Pancreas (tissue), 10 donors: ENCODE measurements at places on chromosomes 5 and 9. TPM values are rescaled to one million over a fixed set of nuclear protein-coding genes. Genes with fewer than 3 reads are reported as not detected.

TMEM267 gene
- 8.4 TPM for total RNA-seq

DNA sequence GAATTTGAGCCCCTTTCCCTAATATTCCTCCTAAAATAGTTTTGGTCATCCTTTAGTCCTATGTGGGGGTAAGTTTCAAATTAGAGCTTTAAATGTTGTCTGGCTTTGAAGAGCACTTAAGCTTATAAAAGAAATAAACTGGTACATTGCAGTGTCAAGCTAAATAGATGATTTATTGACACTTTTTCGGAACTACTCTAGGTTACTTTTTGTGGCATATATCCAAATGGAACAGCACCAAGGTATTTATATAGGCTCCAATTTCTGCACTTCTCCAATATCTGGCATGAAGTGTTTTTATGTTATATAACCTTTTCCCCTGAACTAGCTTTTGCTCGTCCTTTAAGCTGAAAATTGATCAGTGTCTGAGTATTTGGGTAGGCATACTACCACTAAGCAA is 402.5 kb downstream of the NFIB start:
- DNase-seq, result no peak
- H3K36me3 ChIP-seq, result no peaks in the 10 kb centered on the region
- no peak overlapping the region for H3K4me3 ChIP-seq
- H3K27me3 ChIP-seq, result no peaks in the 10 kb centered on the region
- no peak overlapping the region for H3K27ac ChIP-seq
- H3K4me1 ChIP-seq, result no peaks in the 10 kb centered on the region

- peaks cover 4% of the 10 kb centered on the region for H3K4me1 ChIP-seq
- H3K36me3 ChIP-seq, result no peaks in the 10 kb centered on the region
- H3K27me3 ChIP-seq, result no peaks in the 10 kb centered on the region
- no peak overlapping the region for H3K4me3 ChIP-seq
- DNase-seq, result no peak
- H3K27ac ChIP-seq, result no peak overlapping the region
Observed at GRCh38 chr5:74205767-74206578, 434.6 kb downstream of the ENC1 start.

- DNase-seq, result no peak
- H3K4me3 ChIP-seq, result no peak overlapping the region
- no peaks in the 10 kb centered on the region for H3K36me3 ChIP-seq
- H3K27ac ChIP-seq, result no peak overlapping the region
- no peaks in the 10 kb centered on the region for H3K4me1 ChIP-seq
- no peaks in the 10 kb centered on the region for H3K27me3 ChIP-seq
Observed at GRCh38 chr9:459491-460444, 245.1 kb downstream of the DOCK8 start.

DNA sequence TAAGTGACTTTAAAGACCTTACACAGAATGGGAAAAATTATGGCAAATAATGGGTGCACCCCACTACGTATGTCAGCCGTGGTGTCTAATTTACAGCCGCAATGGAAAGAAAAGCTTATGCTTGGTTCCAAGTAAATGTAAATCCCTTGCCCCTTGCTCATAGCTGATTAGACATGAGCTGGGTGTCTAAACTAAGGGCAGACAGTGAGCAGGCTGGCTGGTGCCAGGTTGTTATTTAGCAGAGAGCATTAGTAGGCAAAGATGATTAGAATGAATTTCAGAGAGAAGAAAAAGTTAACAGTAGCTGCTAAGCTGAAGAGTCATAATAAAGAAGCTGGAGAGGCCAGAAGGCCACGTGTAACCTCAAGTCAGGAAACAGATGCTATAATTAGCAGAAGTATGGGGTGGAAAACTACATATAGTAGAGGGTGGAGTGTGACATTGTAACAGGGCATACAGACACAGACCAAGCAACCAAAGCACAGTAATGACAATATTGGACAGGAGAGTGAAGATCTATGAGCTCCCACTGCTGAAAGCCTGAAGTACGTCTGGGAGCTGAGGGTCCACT is 257.7 kb downstream of the MCTP1 start:
- no peaks in the 10 kb centered on the region for H3K27me3 ChIP-seq
- H3K4me1 ChIP-seq, result no peaks in the 10 kb centered on the region
- DNase-seq, result no peak
- no peaks in the 10 kb centered on the region for H3K36me3 ChIP-seq

DNA sequence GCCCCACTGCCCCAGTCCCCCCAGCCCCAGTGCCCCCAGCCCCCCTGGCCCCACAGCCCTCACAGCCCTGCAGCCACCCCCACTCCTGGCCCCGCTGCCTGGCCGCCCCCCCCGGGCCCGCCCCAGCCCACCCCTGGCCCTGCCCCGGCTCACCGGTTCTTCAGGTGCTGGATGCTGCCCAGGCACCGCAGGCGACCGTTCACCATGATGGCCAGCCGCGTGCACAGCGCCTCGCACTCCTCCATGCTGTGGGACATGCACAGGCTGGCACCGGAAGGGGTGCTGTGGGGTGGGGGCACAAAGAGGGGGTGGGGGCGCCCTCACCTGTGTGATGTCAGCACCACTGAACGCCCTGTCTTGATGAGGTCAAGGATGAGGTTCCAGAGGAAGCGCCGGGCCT is 12.8 kb upstream of the CLIC3 start:
- H3K27me3 ChIP-seq, result no peaks in the 10 kb centered on the region
- no peak for DNase-seq
- no peaks in the 10 kb centered on the region for H3K4me1 ChIP-seq
- no peak overlapping the region for H3K27ac ChIP-seq
- peaks cover 22% of the 10 kb centered on the region for H3K36me3 ChIP-seq

DNA sequence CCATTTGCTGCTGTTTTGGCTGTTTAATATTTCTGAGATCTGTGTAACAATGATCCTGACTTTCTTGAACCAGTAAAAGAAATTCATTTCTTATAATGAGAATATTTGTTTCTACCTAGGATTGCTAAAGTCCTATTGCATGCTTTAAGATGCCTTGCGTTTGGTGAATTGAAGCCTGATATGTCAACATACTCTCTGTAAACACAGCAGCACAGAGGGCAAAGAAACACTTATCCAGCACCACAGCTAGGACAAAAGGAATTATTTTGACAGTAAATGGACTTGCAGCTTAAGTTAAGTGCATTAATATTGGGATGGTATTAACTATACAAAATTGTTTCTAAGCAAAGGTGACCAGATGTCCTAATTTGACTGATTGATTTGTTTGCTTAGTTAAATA is 2031.2 kb upstream of the CDH6 start:
- no peak for DNase-seq
- no peaks in the 10 kb centered on the region for H3K36me3 ChIP-seq
- H3K4me3 ChIP-seq, result no peak overlapping the region
- no peaks in the 10 kb centered on the region for H3K4me1 ChIP-seq

GRCh38 chr5:37825334-37825915 is 14.4 kb downstream of the GDNF start:
- H3K4me1 ChIP-seq, result no peaks in the 10 kb centered on the region
- H3K36me3 ChIP-seq, result no peaks in the 10 kb centered on the region
- H3K4me3 ChIP-seq, result no peak overlapping the region
- no peak overlapping the region for H3K27ac ChIP-seq

- no peaks in the 10 kb centered on the region for H3K27me3 ChIP-seq
- no peak overlapping the region for H3K27ac ChIP-seq
- DNase-seq, result no peak
- H3K36me3 ChIP-seq, result no peaks in the 10 kb centered on the region
Observed at GRCh38 chr9:115531410-115532125, 413.6 kb upstream of the TNC start.
